Hematopoietic multipotent progenitor cell treated with erythropoietin and hydrocortisone succinate and interleukin-3 and kit ligand, for 6 days (in vitro differentiated cells): ENCODE measurements at places on chromosomes 1 and 21.

DNA sequence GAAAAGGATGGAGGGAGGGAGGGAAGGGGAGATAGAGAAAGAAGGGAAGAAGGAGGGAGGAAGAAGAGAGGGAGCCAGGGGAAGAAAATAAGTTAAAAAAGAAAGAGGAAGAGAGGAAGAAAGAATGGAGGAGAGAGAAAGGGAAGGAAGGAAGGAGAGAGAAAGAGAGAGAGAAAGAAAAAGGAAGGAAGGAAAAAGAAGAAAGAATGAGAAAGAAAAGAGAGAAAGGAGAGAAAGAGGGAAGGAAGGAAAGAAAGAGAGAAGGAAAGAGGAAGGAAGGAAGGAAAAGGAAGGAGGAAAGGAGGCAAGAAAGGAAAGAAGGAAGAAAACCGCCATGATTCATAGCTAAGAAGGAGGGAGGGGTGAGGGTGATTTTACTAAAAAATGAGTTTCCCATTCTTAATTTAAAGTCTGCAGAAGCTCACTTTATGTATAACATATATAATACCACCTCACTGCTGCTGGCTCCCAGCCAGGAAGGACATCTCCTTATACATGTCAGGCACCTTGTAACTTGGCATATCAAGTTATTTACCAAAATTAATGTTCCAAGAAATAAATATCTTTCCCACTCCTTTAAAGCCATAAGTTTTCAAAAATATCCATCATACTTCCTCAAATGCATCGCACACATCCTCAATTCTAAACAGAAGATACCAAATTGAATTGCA is 46.0 kb upstream of the OLIG2 start:
- peak; percentile 26 for DNase-seq

- no peak for DNase-seq
Measured at GRCh38 chr1:98897479-98897878, 107.2 kb downstream of the PLPPR5 start.

GRCh38 chr1:908661-909060 is 15.1 kb upstream of the SAMD11 start:
- no peak for DNase-seq

DNA sequence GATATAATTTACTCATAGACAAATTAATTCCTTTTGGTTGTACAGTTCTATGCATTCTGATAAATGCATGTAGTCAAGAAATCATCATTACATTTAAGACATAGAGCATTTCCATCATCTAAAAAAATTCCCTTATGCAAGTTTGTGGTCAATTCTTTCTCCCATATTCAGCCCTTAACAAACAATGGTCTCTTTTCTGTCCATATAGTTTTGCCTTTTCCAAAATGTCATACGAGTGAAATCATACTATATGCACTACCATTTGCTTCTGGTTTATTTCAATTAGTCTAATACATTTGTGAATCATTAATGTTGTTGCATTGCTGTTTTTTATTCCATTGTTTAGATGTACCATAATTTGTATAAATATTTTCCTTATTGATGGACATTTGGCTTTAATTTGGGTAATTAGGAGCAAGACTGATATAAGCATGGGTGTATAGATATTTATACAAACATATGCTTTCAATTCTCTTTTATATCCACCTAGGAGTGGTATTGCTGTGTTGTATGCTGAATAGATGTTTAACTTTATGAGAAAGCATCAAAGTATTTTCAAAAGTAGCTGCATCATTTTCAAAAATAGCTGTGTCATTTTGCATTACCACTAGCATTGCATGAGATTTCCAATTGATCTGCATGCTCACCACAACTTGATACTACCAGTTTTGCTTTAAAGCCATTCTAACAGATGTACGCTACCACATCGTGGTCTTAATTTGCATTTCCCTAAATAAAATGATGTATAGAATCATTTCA is 397.0 kb upstream of the ADAMTS5 start:
- DNase-seq: no peak
